SJSA1 (cell line): ENCODE measurements at places on chromosomes 12 and 14. TPM values are rescaled to one million over a fixed set of nuclear protein-coding genes. Genes with fewer than 3 reads are reported as not detected.

- no peak overlapping the region for H3K4me3 ChIP-seq
- peaks cover 8% of the 10 kb centered on the region for H3K4me1 ChIP-seq
- H3K27me3 ChIP-seq = no peaks in the 10 kb centered on the region
These were observed 152.2 kb downstream of the CHST11 start for GRCh38 chr12:104608998-104609397.

- DNase-seq = no peak
- peak overlapping the region; percentile 16; the same call in 1 of the 2 replicates for H3K27ac ChIP-seq
- peaks cover 20% of the 10 kb centered on the region for H3K4me1 ChIP-seq
- peaks cover 46% of the 10 kb centered on the region for H3K36me3 ChIP-seq
- no peak overlapping the region for H3K4me3 ChIP-seq
- H3K27me3 ChIP-seq = no peaks in the 10 kb centered on the region
These were observed 37.9 kb downstream of the RAD9B start for GRCh38 chr12:110540048-110540447.

DNA sequence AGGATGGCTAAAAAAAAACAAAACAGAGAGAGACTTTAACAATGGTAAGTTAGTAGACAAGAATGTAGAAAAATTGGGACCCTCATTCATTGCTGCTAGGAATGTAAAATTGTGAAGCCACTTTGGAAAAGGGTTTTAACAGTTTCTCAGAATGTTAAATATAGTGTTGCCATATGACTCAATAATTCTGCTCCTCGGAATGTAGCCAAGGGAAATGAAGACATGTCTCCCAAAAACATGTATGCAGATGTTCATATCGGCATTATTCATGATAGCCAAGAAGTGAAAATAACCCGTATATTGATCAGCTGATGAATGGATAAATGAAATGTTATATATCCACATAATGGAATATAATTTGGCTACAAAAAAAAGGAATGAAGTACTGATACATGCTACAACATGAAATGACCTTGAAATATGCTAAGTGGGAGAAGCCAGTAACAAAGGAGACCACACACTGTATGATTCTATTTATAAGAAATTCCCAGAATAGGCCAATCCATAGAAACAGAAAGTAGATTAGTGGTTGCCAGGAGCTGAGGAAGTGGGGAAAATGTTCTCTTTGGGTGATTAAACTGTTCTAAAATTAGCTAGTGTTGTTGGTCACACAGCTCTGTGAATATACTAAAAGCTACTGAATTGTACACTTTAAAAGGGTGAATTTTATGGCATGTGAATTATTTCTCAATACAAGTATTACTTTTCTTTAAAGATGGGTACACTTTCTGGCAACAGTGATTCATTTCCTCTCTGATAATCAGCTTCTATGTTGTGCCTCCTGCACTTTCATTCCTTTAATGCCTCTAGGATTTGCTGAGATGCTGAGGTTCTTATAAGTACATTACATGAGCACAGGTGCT is 132.5 kb downstream of the DAAM1 start:
- H3K4me3 ChIP-seq = no peak overlapping the region
- DNase-seq = no peak
- peaks cover 17% of the 10 kb centered on the region for H3K4me1 ChIP-seq
- peak overlapping the region; percentile 66 for H3K27ac ChIP-seq

DNA sequence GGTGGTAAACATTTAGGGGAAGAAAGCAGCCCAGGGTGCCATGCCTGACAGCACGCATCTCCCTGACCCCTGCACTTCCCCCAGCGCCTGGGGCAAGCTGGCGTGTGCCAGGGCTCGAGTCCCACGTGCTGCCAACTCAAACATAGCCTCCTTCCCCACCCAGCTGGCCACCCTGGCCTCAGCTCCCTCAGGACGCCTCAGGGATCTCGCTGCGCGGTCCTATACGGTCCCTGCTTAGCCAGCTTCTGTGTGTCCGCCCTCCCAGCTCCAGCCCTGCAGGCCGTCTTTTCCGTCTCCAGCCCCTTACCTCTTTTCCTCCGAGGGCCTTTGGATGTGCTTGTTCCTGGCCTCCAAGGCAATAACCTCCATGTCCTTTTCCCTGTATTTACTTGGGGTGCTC is 71.0 kb downstream of the TESC start:
- H3K27me3 ChIP-seq = peaks cover 8% of the 10 kb centered on the region
- H3K4me1 ChIP-seq = no peaks in the 10 kb centered on the region; the same call in 1 of the 2 replicates
- no peak overlapping the region for H3K27ac ChIP-seq
- H3K4me3 ChIP-seq = no peak overlapping the region

PLEKHH1 gene
- 0.97 TPM in 1 of 2 replicates, not detected in the other for total RNA-seq

DHRS1 gene
- 5.4 and 20.5 TPM in 2 replicates for total RNA-seq

BDKRB1 gene
- total RNA-seq = 0.34 and 10.3 TPM in 2 replicates

LGMN gene
- total RNA-seq = 136 and 156 TPM in 2 replicates
